ENCODE measurements at places on chromosomes 6 and 20.

GRCh38 chr6:39295611-39296011 is 18.6 kb downstream of the KCNK17 start:
- H3K27ac ChIP-seq = no peak overlapping the region
- peaks cover 6% of the 10 kb centered on the region for H3K27me3 ChIP-seq
- DNase-seq = no peak
- peaks cover 49% of the 10 kb centered on the region for H3K4me1 ChIP-seq

- H3K27ac ChIP-seq = no peak overlapping the region
- no peak for DNase-seq
- H3K4me1 ChIP-seq = no peaks in the 10 kb centered on the region
Observed at GRCh38 chr20:9736373-9736772, 102.5 kb downstream of the PAK5 start.

- no peak overlapping the region for H3K4me3 ChIP-seq
- no peaks in the 10 kb centered on the region for H3K27me3 ChIP-seq
- DNase-seq = no peak
- H3K4me1 ChIP-seq = no peaks in the 10 kb centered on the region
- no peak overlapping the region for H3K27ac ChIP-seq
- H3K36me3 ChIP-seq = no peaks in the 10 kb centered on the region
Observed at GRCh38 chr20:9163251-9163650, 94.4 kb downstream of the PLCB4 start.

DNA sequence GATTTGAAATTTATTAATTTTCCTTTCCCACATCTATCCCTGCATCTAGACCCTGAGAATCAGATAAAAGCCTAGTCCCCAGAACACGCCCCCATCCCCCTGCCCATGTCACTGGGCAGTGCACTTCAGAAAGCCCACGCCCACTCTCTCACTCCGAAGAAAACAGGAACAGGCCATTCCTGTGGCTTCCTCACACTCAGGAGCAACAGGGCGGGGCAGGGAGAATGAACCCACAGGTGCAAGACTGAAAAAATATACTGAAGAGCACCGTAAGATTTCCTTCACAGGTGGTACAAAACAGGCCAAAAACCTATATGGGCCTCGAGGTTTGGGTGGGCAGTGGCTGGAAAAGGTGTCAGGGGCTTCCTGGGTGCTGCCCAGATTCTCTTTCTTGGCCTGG is 3.4 kb downstream of the OXT start:
- H3K27ac ChIP-seq = no peak overlapping the region
- H3K27me3 ChIP-seq = peaks cover 12% of the 10 kb centered on the region
- H3K36me3 ChIP-seq = no peaks in the 10 kb centered on the region

GRCh38 chr6:169831450-169832246 is 80.2 kb downstream of the ERMARD start:
- peak overlapping the region; percentile 48 for H3K27ac ChIP-seq
- H3K4me3 ChIP-seq = peak overlapping the region; percentile 70
- peak; percentile 78 for DNase-seq
- H3K27me3 ChIP-seq = peaks cover 27% of the 10 kb centered on the region
- peaks cover 21% of the 10 kb centered on the region for H3K4me1 ChIP-seq

- no peak overlapping the region for H3K4me3 ChIP-seq
- H3K36me3 ChIP-seq = peaks cover 3% of the 10 kb centered on the region
- H3K4me1 ChIP-seq = peaks cover 75% of the 10 kb centered on the region
- no peak overlapping the region for H3K27ac ChIP-seq
- no peak for DNase-seq
Observed at GRCh38 chr20:50215101-50215690, 24.6 kb downstream of the CEBPB start.

GRCh38 chr6:167550941-167551627 is 226.2 kb downstream of the TTLL2 start:
- no peaks in the 10 kb centered on the region for H3K4me1 ChIP-seq
- no peak overlapping the region for H3K27ac ChIP-seq
- no peak for DNase-seq
- H3K27me3 ChIP-seq = peaks cover 15% of the 10 kb centered on the region
- no peak overlapping the region for H3K4me3 ChIP-seq

- H3K36me3 ChIP-seq = no peaks in the 10 kb centered on the region
- H3K27me3 ChIP-seq = peaks cover 59% of the 10 kb centered on the region
- H3K4me3 ChIP-seq = no peak overlapping the region
- DNase-seq = no peak
- no peaks in the 10 kb centered on the region for H3K4me1 ChIP-seq
- H3K27ac ChIP-seq = no peak overlapping the region
Observed at GRCh38 chr6:168183613-168183970, 104.6 kb upstream of the FRMD1 start.

- no peaks in the 10 kb centered on the region for H3K36me3 ChIP-seq
- H3K4me1 ChIP-seq = no peaks in the 10 kb centered on the region
Observed at GRCh38 chr6:10552270-10552810, 31.2 kb downstream of the GCNT2 start.

DNA sequence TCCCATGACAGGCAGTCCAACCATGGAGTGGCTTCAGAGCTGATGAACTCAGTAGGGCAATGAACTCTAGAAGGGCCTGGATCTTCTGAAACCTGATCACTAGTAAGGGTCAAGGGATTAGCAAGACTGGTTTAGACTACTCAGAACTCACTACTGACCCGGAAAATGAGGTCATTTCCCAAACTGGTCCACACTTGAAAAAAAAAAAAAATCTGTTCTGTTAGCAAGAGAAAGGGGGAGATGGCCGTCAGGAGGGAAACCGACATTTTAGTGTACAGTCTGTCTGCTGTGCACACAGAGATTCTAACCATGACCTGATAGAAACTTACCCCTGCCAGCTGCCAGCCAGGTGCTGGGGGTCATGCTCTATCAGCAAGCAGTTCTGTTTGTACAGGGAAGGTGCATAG is 262.4 kb upstream of the AGPAT4 start:
- no peak overlapping the region for H3K27ac ChIP-seq
- DNase-seq = no peak
- H3K36me3 ChIP-seq = no peaks in the 10 kb centered on the region
- no peaks in the 10 kb centered on the region for H3K27me3 ChIP-seq
- H3K4me3 ChIP-seq = no peak overlapping the region

DNA sequence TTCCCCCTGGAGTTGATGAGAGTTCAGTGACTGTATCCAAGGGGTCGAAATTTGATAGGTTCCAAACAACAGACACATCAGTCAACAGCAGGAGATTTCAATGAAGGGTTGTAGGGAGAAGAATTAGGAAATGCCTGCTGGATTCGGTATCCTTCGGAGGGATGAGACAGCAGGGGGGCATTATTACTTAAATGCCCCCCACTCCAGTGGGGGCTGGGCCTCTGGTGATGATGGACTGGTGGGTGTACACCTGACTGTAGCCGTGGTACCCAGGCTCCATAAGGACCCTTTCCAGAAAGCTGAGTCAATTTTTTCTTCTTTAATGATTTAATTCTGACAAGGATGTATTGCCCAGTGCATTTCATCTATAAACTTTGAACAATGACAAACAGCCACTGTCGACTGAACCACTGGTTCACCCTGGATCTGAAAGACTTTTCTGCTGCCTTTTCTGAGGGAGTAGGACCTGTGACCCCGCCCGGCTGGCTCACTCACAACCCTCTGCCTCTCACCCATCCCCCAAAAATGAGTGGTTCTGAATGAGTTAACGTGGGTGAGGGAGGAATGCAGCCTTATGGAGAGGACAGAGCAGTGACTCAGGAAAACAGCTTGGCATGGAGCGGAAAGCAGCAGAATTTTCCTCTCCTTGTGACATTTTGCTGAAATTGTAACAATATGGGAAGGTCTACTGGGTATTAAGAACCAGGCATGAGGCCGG is 41.0 kb downstream of the ZMYND8 start:
- DNase-seq = peak; percentile 31
- H3K36me3 ChIP-seq = peaks cover 67% of the 10 kb centered on the region
- H3K27ac ChIP-seq = peak overlapping the region; percentile 97
- H3K4me1 ChIP-seq = peaks cover 59% of the 10 kb centered on the region
- H3K4me3 ChIP-seq = peak overlapping the region; percentile 14
- no peaks in the 10 kb centered on the region for H3K27me3 ChIP-seq

- H3K36me3 ChIP-seq = peaks cover 11% of the 10 kb centered on the region
- peak overlapping the region; percentile 81 for H3K27ac ChIP-seq
- peak; percentile 94 for DNase-seq
- peak overlapping the region; percentile 47 for H3K4me3 ChIP-seq
- H3K27me3 ChIP-seq = no peaks in the 10 kb centered on the region
Observed at GRCh38 chr6:166556863-166557322, 29.6 kb downstream of the RAMACL start.

GRCh38 chr20:48193627-48194425 is 408.5 kb upstream of the SULF2 start:
- H3K27me3 ChIP-seq = peaks cover 33% of the 10 kb centered on the region
- H3K36me3 ChIP-seq = no peaks in the 10 kb centered on the region
- H3K4me1 ChIP-seq = peaks cover 17% of the 10 kb centered on the region
- H3K27ac ChIP-seq = no peak overlapping the region
- no peak overlapping the region for H3K4me3 ChIP-seq

- H3K27me3 ChIP-seq = no peaks in the 10 kb centered on the region
- no peak overlapping the region for H3K27ac ChIP-seq
- no peaks in the 10 kb centered on the region for H3K36me3 ChIP-seq
- DNase-seq = no peak
- H3K4me3 ChIP-seq = no peak overlapping the region
Observed at GRCh38 chr6:136025736-136026135, 174.2 kb downstream of the PDE7B start.

DNA sequence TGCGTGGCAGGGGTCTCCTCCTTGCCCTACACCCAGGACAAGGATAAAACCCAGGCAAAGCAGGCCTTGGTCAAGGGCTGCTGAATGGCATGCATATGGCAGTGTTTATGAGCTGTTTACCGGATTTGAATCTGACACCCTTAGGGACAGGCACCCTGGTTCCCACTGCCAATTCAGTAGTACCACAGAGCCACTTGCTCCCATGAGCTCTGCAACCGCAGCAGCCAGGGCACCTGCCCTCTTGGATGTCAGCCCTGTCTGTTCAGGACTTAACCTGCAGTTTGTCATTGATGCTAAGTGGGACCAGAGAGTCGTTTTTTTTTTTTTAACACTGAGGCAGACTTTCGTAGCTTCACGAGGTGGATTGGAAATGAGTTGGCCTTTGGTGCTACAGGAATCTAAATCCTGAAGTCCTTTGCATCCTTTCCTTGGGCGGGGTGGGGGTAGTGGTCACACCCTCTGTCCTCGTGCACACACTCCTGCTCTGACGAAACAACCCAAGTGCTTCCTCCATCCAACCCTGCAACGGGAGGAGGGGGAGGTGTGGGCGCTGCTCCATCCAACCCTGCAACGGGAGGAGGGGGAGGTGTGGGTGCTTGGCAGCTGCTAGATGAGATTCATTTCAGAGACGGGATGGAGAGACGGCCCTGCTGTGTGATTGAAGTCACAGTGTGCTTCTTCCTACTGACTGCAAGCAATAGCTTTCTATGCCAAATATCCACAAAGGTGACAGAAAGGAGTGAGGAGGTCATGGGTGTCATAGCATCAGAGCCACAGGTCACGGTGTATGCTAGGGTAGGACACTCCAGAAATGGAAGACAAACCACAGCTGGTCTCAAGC is 166.5 kb downstream of the SMOC2 start:
- H3K27me3 ChIP-seq = no peaks in the 10 kb centered on the region
- H3K36me3 ChIP-seq = peaks cover 4% of the 10 kb centered on the region
- H3K4me1 ChIP-seq = peaks cover 37% of the 10 kb centered on the region
- no peak overlapping the region for H3K27ac ChIP-seq
- no peak overlapping the region for H3K4me3 ChIP-seq

- H3K27me3 ChIP-seq = no peaks in the 10 kb centered on the region
- H3K27ac ChIP-seq = peak overlapping the region; percentile 59
- peaks cover 39% of the 10 kb centered on the region for H3K4me1 ChIP-seq
- H3K4me3 ChIP-seq = peak overlapping the region; percentile 72
Observed at GRCh38 chr6:36131511-36132245, 1.4 kb downstream of the MAPK13 start.

All from Calu3 (cell line).